ENCODE measurements at places on chromosomes 1 and 21.

GRCh38 chr1:13622446-13622845, 38.8 kb downstream of the PDPN start:
- no peak for DNase-seq

DNA sequence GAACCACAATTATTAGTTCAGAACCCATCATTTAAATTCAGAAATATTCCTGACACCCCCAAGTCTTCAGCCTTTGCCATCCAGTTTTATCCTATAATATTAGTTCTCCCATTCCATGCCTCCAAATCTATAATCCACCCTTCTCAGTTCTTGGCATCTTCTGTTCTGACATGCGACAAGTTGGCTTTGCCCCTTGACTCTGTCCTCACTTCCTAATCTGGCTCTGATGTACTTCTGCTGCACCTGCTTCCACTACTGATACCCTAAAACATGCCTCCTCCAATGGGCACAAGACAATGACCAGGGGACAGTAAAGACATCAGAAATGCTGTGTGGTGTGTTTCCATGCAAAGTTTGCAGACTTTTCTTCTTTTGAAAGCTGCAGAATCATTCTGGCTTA, 17.1 kb upstream of the FBXO28 start:
- DNase-seq: no peak

DNA sequence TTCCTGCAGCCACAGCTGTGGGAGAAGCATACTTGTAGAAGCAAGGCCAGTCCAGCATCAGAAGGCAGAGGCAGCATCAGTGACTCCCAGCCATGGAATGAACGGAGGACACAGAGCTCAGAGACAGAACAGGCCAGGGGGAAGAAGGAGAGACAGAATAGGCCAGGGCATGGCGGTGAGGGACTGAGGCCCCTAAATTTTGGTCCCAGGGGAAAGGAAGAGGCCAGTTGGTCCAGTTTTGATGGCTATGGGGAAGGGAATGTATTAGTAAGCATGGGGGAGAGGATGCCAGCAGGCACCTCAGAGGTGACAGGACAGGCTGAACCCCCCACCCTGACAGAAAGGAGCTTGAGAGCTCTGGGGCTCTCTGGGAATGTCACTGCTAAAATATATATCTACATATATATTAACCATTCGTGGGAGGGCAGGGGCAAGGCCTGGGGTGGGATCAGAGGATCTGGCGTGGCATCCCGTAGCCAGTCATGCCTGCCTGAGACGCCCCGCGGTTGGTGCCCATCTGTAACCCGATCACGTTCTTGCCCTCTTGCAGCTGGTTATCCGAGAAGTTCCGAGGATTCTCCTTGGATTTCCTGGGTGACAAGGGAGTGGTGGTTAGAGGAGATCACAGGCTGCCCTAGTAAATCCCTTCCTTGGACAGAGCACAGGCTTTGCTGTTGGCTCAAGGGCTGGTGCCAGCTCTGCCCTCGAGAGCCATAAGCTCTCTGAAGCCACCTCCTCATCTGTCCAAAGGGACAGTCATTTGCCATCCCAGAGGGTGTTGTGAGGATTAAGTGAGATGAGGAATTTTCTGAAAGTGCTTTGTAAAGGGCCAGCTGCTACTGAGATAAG, 6.7 kb downstream of the TAGLN2 start:
- no peak for DNase-seq

DNA sequence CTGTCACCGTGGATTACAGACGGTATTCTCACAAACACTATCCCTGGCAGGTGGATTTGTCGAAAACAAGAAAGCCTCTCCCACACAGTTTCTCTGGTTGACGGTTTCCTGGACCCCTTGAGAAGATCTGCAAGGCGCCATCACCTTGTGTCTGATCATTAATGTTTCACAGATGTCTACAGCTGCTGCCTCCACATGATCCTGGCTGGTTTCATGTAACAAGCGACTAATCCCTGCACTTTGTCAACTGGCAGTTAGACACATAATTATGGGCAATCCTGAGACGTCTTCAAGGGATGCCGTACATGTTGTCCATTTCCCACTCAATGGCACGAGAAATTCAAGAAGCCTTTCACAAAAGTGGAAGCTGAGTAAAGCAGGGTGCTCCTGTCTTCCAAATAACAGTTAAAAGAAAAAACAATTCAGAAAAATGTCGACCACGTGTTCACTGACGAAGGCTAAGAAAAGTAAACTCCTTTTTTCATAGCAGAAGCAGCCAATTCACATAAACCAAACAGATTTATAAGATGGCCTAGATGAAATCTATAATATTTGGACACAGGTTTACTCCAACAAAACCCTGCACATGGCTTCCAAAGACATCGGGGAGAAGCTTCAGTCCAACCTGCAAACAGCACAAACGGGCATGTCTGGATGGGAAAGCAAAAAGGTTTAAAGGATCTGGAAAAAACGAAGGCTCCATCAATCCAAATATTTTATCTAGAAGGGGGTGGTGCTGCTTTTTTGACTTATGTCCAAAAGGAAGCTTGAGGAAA, 52.2 kb downstream of the CAPZB start:
- no peak for DNase-seq

GRCh38 chr21:41147096-41147978, 20.6 kb upstream of the BACE2 start:
- DNase-seq: no peak
